ENCODE measurements at places on chromosomes 12 and 14.

DNA sequence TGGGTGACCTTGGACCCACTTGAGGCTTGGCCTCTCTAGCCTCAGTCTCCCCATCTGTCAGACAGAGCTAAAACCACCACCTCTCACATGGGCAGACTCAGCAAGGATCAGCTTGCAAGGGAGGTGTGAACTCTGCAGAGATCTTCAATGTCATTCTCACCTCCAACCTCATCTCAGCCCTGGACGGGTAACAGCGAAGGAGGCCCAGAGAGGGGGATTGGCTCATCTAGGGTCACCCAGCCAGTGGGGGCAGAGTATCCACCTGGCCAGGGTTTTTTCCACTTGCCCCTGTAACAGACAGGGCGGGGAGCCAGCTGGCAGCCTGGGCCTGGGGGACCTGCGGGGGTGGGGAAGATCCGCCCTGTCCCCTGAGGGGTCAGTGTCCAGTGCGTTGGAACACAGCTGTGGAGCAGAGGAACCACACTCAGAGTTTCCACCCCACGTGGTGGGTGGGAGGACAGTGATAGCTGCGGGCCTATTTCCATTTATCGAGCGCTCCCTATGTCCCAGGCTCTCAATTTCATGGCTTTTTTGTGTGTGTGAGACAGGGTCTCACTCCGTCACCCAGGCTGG is 27.4 kb downstream of the DTX1 start:
- DNase-seq = no peak

GRCh38 chr14:65312859-65313258 is 99.7 kb upstream of the FUT8 start:
- DNase-seq = no peak

- peak; percentile 14 for DNase-seq
Observed at GRCh38 chr12:32290411-32290810, 108.9 kb upstream of the FGD4 start.

DNA sequence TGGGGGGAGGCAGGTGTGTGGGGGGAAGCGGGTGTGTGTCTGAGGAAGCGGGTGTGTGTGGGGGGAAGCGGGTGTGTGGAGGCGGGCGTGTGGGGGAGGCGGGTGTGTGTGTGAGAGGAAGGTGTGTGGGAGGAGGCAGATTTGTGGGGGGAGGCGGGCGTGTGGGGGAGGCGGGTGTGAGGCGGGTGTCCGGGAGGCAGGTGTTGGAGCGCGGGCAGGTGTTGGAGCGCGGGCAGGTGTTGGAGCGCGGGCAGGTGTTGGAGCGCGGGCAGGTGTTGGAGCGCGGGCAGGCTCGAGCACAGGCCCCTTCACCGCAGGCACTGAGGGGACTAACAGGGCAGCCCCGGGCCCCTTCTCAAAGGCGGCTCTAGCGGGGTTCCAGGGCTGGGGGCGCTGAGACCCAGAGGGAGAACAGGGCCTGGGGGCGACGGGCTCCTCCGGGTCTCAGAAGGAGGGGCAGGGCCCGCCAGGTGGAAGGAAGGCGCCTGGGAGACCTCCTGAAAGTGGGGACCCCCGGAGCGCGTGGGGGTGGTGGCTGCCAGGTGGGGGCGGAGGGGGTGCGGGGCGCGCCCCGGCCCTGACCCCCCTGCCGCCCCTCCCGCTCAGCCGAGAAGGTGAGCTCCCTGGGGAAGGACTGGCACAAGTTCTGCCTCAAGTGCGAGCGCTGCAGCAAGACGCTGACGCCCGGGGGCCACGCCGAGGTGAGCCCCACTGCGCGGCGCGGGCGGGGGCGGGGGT is 3.2 kb downstream of the CRIP2 start:
- DNase-seq = no peak

- no peak for DNase-seq
Observed at GRCh38 chr12:123491056-123491455, 33.1 kb downstream of the SNRNP35 start.

GRCh38 chr14:49303946-49304516 is 282.1 kb downstream of the RPS29 start:
- DNase-seq = peak; percentile 16

GRCh38 chr14:77085538-77085937 is 12.5 kb upstream of the CIPC start:
- DNase-seq = no peak

GRCh38 chr12:52209321-52209720 is 17.5 kb upstream of the KRT80 start:
- no peak for DNase-seq

DNA sequence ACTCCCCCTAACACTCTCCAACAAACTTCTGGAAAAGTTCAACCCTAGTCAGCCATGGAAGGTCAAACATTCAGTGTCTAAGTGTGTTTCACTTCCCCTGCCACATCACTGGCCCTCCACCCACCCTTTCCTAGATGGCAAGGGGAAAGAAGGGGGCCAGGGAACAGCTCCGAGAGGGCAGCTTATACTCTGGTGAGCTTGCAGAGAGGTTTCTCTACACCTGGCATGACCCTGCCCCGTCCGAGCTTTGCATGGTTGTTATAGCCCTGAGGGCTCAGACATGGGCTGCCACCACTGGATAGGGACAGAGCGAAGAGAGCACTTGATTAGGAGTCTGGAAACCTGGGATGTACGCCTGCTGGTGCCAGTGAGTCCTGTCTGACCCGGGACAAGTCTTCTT is 4.0 kb downstream of the ACVRL1 start:
- no peak for DNase-seq

DNA sequence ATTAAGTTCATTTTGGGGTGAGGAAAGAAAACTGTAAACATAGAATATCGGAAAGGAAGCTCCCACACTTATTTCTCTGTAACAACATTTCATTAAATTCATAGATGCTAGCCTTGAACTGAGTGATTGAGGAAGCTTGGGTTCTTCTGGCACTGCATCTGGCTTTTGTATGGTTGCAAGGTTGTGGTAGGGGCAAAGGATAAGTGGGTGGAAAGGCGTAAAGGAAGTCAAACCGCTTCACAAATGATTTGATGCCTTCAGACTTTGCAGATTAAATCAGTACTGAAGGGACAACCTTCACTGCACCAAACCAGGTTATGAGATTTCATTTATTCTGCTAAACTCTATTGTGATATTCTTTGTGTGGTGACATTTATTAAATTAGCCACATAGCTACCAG is 28.1 kb upstream of the PAX9 start:
- no peak for DNase-seq

- DNase-seq = no peak
Observed at GRCh38 chr12:8154526-8154925, 2.3 kb upstream of the ZNF705A start.

GRCh38 chr12:94147991-94148738 is at the start of gene PLXNC1:
PLXNC1 (plus strand) TSS chr12:94148577; CDS start chr12:94148972, 395 bp downstream.
- peak; percentile 38 for DNase-seq

DNA sequence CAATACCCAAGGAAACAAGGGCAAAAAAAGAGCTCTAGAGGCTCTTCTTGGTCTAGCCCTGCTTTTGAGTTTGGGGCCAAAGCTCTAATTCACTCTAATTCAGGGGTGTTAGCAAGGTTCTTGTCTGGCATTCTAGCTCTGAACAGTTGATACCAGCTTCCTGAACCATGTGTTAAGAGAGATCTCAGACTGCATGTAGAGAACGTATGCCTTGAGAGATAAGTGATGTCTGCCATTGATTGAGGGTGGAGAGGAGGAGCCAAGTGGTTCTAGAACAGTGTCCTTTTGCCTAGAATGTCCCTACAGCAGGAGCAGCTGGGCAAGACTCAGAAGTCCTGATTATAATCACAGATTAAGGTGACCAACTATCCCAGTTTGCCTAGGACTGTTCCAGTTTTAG is 18.2 kb upstream of the POC1B start:
- DNase-seq = no peak

DNA sequence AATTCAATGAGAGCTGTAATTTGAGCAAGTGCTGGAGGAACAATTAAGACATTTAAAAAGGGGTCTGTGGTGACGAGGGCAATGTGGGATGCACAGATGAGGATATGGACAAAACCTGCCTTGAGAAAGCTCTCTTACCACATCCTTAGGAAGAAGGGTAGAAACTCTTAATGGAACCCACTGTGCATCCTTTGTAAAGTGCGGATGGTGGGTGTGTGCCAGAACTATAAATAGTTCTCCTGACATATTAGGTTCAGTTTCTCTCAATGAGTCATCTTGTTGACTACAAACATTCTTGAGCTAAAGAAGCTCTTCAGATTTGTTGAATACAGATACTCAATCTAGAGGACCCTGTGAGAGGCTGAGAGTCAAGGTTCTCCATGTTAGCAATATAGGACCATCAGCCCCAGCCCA is 106.1 kb upstream of the ANO4 start:
- DNase-seq = no peak

DNA sequence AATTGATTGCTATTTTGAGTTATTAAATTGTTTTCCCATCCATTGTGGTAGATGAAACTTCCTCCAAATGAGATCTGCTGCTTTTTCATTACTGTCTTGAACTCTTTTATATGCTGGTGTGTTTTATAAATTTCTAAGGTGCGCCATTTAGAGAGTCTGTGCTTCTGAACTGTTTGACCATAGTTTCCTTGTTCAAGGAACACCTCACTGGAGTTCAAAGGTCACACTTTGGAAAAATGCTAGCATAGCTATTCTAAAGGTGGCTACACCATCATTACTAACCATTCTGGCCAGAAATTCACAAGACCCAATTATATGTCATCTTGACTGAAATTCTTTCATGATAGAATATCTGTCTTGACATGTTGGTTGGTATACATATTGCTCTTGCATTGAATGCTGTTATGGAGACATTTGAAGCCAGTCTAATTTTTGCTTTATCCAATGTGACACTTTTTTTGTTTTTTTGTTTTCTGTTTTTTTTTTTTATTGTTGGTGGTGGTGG is 269.5 kb downstream of the PAWR start:
- DNase-seq = no peak

DNA sequence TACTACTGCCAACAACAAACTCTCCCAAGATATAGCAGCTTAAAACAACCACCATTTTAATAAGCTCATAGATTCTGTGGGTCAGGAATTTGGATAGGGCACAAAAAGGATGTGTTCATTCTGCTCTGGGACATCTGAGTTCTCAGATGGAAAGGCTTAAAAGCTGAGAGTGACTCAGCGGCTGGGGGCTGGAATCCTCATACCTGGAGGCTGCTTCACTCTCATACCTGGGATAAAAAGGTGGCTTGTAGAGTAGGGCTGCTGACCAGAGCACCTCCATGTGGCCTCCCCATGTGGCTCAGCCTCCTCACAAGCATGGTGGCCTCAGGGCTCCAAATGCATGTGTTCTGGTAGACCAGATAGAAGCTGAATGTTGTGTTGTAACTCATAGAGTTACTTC is 20.2 kb upstream of the PELI2 start:
- DNase-seq = no peak

DNA sequence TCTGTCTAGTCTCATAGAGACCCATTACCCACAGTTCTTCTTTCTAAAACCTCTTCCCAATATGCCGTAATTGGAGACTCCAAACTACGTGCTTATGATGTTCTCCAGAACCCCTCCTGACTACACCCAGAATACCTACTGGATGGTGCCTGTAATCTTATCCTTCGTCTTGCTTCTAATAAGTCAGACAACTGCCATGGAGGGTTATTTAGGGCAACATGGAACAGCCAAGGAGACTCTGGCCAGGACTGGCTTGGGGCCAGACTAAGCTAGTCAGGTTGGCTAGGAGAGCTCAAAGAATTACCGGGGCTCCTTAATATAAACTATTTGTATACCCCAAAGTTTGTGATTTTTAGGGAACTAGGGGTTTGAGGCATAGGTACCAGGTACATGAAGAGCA is 6.8 kb downstream of the PFKM start:
- DNase-seq = no peak

DNA sequence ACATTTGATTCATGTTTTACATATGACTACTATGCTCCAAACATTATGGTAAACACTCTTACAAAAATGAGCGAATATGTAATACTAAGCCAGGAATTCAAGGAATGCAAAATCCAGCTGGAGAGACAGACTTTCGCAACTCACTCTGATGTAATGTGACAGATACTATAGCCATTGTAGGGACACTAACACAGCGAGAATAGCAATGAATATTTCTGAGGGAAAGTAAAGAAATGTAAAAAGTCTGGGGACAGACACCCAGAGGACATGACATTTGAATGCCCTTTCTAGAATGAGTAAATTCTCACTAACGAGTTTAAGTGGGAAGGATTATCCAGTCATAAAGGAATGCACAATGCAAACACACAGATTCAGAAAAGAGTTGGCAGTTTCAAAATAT is 121.9 kb downstream of the PIK3C2G start:
- peak; percentile 93 for DNase-seq

GRCh38 chr12:104784592-104784991 is 173.5 kb downstream of the SLC41A2 start:
- peak; percentile 27 for DNase-seq

- DNase-seq = no peak
Observed at GRCh38 chr12:55824726-55825125, 4.7 kb downstream of the DNAJC14 start.

- DNase-seq = no peak
Observed at GRCh38 chr14:64200170-64200569, 94.0 kb downstream of the ESR2 start.

DNA sequence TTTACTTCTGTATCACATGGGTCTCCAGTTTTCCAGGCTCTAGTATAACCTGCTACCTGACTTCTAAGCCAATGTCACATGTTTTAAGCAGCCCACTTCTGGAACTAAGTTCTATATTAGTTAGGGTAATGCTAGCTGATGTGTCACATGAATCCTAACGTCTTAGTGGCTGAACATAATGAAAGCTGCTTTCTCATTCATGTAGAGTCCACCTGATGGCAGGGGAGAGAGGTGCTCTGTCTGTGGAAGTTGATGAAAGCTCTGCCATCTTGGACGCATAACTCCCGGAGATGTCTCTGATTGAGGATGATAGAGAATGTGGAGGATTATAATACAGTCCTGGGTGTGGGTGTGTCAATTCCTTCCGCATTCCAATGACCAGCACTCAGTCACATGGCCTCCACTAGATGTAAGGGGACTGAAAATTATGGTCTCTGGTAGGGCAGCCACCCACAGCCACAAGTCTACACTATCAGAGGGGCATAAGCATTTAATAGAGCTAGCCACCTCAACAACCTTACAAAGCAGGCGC is 234.4 kb upstream of the CRY1 start:
- DNase-seq = no peak

GRCh38 chr12:132605892-132606291 is 4.5 kb downstream of the LRCOL1 start:
- DNase-seq = no peak

- peak; percentile 66 for DNase-seq
Observed at GRCh38 chr12:18849080-18849479, 111.2 kb downstream of the CAPZA3 start.

- DNase-seq = no peak
Observed at GRCh38 chr14:63745858-63746425, 18.1 kb upstream of the SGPP1 start.

GRCh38 chr12:116760622-116761020 is 22.5 kb downstream of the RNFT2 start:
- DNase-seq = no peak

GRCh38 chr12:12983420-12984035 is 16.5 kb downstream of the HEBP1 start:
- DNase-seq = peak; percentile 59

DNA sequence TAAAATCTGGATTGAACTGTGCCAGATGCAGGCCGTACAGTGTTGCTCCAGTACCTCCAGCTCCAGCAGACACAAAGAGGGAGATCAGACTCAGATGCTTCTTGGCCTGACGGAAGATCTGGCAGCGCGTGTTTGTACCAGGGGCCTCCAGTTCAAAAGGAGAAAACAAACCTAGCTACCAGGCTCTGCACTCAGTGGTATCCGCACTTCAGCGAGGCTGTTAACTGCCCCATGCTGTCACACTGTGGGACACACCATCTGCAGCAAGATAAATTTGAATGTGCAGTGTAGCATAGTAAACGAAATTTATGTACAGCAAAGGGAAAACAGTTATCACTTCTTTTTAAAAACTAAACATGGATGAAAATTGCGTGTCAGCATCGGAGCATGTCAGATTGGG is 5.1 kb downstream of the DYNC1H1 start:
- DNase-seq = no peak
